ENCODE measurements at places on chromosomes 16 and 17.

- DNase-seq: no peak
Observed at GRCh38 chr17:8012996-8013640, 10.7 kb downstream of the GUCY2D start.

DNA sequence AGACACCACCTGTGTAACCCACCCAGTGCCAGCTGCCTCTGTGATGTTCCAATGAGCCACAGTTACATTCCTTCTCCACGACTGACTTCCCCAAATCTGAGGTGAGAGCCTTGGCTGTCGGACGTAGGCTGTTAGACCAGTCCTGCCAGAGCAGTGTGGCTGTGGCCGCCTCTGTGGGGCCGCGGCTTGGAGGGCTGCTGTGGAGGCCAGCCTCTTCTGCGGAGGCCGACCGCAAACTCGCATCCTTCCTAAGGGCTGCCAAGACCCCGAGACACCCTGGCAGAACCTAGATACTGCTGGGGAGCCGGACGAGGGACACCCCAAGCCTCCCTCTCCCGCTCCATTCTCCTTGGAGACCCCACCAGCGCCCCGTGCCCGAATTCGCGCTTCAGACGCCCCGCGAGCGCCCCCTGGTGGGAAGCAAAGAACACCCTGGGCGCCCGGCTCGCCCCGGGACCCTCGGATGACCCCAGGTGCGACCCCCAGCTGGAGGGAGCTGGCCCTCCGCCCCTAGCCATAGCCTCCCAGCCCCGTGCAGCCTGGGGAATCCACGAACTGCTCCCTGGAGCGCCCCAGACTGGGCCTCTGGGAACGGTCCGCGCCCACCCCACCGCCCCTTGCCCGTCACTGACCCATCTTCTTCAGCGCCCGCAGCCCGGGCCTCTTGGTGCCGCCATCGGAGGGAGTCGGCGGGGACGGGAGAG is 547 bp downstream of the PLCD3 start:
- DNase-seq: no peak

GRCh38 chr17:21679256-21680146 is 12.8 kb upstream of the KCNJ18 start:
- DNase-seq: no peak

DNA sequence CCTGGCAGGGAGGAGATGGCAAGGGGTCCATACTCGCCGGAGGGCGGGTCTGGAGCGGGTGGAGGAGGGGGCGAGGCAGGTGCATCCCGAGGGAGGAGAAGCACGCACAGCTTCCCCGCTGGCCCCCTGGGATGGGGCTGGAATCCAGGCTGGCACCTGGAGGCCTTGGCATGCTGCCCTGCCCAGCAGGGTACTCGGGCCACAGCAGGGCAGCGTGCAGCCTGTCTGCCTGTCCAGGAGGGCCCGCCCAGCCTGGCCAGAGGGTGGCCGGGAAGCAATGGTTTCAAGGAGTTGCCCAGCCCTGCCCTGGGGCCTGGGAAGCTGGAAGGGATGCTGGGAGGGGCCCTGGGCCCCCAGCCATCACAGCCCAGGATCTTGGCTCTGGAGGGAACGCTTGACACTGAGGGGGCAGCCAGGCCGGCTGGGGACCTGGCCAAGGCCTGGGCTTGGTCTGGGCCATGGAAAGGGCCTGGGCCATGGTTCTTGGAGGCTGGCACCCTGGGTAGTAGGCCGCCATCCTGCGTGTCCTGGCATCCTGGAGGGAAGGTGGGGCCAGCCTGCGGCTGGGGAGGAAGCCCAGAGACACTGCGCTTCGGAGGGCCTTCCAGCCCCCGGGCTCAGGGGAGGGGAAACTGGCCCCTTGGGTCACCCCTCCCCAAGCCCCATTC is 1.1 kb downstream of the GLIS2 start:
- peak; percentile 80 for DNase-seq
